ENCODE measurements at places on chromosomes 2 and 18.
A peak's percentile ranks its signal among the peaks of the same experiment; 100 is the strongest.

DNA sequence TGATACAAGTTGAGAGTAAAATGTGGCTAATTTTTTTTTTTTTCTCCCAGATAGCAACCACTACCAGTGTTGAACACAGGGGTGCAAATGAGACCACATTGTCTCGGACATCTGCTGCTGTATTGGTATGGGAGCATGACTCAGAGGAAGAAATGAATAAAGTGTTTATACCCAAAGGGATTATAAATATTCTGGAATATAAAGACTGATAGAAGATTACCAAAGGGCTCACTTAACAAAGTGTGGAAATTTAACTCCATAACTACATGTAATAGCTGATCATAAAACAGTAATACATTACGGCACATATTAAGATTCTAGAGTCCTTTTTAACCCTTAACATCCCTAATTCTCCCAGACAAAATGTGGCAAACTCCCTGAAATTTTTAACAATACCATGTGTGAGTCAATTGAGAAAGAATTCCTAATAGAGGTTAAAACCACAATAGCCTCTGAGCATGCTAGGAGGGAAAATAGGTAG lies 1023.0 kb upstream of the ACVR2A start:
- no peaks in the 10 kb centered on the region for H3K27me3 ChIP-seq
- no peaks in the 10 kb centered on the region for H3K36me3 ChIP-seq
- H3K4me1 ChIP-seq = no peaks in the 10 kb centered on the region
- DNase-seq = no peak
- no peak overlapping the region for H3K27ac ChIP-seq

DNA sequence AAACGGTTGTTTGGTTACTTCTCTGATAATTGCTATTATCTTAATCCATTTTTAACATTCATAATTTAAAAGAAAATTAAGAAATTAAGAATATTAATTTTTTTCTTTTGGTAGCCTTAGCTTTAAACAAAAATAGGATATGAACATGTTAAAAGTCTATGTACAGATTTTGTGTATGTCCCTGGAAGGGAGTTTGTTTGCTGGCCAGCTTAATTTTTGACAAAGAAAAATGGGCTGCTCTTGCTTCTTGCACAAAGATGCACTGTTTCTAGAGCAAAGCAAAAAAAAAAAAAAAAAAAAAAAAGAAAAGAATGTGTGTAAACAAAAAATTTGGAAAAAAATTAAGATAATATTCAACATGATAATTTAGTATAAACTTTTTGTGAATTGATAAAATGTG lies 1.3 kb downstream of the RFTN2 start:
- DNase-seq = no peak
- H3K36me3 ChIP-seq = no peaks in the 10 kb centered on the region
- peak overlapping the region; percentile 78 for H3K27ac ChIP-seq
- no peaks in the 10 kb centered on the region for H3K4me1 ChIP-seq

- H3K4me1 ChIP-seq = no peaks in the 10 kb centered on the region
- H3K27ac ChIP-seq = no peak overlapping the region
- no peak for DNase-seq
- H3K36me3 ChIP-seq = no peaks in the 10 kb centered on the region
- no peak overlapping the region for H3K4me3 ChIP-seq
These were observed 271.6 kb upstream of the SETBP1 start for GRCh38 chr18:44409071-44409470.

GRCh38 chr2:241598487-241598886 lies 38.5 kb downstream of the THAP4 start:
- no peaks in the 10 kb centered on the region for H3K27me3 ChIP-seq
- DNase-seq = no peak
- H3K27ac ChIP-seq = no peak overlapping the region
- no peak overlapping the region for H3K4me3 ChIP-seq
- H3K36me3 ChIP-seq = no peaks in the 10 kb centered on the region
- no peaks in the 10 kb centered on the region for H3K4me1 ChIP-seq

DNA sequence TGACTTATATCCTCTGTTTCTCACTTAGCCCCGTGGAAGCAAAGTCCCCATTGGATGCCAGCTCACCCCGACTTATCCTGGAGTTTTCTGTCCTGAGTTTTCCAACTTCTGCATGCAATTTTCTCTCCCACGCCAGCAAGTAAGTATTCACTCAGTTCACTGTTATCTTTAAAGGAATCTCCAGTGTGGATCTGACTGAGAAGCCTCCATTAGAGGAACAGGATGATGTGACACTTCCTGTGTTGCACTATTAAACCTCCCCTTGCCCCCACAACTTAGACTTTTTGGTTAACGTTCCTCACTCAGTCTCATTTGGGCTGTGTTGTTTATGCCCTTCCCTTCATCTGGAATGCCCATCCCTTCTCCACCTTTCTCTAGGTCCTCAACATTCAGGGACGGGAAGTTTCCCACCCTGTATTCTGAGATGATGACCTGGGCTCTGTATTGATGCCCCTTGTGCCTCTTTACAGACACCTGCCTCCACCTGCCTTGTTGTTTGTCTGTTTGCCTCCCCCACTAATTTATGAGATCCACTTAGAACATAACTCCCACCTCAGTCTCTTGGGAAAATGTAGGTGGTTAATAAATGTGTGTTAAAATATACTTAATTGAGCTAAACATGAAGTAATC lies 536.1 kb upstream of the RAB6C start:
- no peaks in the 10 kb centered on the region for H3K27me3 ChIP-seq
- no peaks in the 10 kb centered on the region for H3K4me1 ChIP-seq
- no peaks in the 10 kb centered on the region for H3K36me3 ChIP-seq
- DNase-seq = no peak

DNA sequence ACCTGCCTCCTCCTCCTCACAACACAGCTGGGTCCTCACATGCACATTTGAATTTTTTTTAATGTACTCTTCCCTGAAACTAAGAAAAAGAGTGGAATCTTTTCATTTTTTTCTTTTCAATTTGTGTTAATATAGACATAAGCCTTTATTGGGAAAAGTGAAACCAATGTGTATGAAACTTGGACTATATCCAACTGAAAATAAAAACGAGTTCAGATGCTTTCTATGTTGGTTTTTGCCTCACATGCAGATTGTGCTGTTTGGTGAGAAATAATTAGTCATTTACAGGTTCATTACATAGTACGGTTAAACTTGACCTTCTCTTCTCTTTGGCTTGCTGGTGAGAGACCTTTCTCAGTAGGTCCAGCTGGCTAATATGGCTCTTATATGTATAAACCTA lies 515.2 kb upstream of the FANCL start:
- no peak for DNase-seq
- no peak overlapping the region for H3K4me3 ChIP-seq
- H3K27me3 ChIP-seq = no peaks in the 10 kb centered on the region
- no peak overlapping the region for H3K27ac ChIP-seq

- no peaks in the 10 kb centered on the region for H3K27me3 ChIP-seq
- no peak overlapping the region for H3K4me3 ChIP-seq
- H3K4me1 ChIP-seq = no peaks in the 10 kb centered on the region
These were observed 283.1 kb downstream of the CELF4 start for GRCh38 chr18:37282386-37283037.

- H3K27ac ChIP-seq = no peak overlapping the region
- H3K4me3 ChIP-seq = no peak overlapping the region
- H3K4me1 ChIP-seq = peaks cover 12% of the 10 kb centered on the region
These were observed 91.0 kb downstream of the TMEM17 start for GRCh38 chr2:62415019-62415431.

GRCh38 chr2:102057502-102058292 lies 65.9 kb downstream of the IL1R2 start:
- no peaks in the 10 kb centered on the region for H3K27me3 ChIP-seq
- DNase-seq = no peak
- H3K36me3 ChIP-seq = no peaks in the 10 kb centered on the region
- H3K4me3 ChIP-seq = no peak overlapping the region
- peaks cover 46% of the 10 kb centered on the region for H3K4me1 ChIP-seq

- H3K27me3 ChIP-seq = no peaks in the 10 kb centered on the region
- DNase-seq = no peak
- H3K27ac ChIP-seq = no peak overlapping the region
- no peaks in the 10 kb centered on the region for H3K36me3 ChIP-seq
- H3K4me1 ChIP-seq = no peaks in the 10 kb centered on the region
These were observed 29.9 kb upstream of the PDE1A start for GRCh38 chr2:182456784-182457183.

DNA sequence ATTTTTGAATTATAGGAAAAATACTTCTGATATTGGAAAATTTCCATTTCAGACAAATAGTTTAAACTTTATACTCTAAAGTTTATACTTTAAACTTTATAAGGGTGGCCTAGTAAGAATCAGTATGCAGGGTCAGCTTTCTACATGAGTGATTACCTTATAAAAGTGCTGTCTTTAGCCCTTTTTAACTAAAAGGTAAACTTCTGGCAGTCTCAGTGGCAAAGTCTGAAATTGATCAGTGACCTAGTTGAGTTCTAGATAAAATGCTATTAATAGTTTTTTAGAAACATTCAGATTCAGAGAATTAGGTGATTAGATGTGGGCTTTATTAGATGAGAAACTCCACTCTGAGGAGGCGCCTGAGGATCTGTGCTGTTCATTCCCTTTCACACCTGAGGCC lies 15.5 kb downstream of the GORASP2 start:
- no peak for DNase-seq
- no peak overlapping the region for H3K27ac ChIP-seq
- no peaks in the 10 kb centered on the region for H3K27me3 ChIP-seq
- no peaks in the 10 kb centered on the region for H3K4me1 ChIP-seq
- H3K4me3 ChIP-seq = no peak overlapping the region
- peaks cover 4% of the 10 kb centered on the region for H3K36me3 ChIP-seq

Data from left lung (tissue), 14 donors.